ENCODE measurements at places on chromosomes 2 and 18.

- no peak for DNase-seq
Measured at GRCh38 chr2:134405611-134406081, 151.8 kb downstream of the MGAT5 start.

- no peak for DNase-seq
Measured at GRCh38 chr2:81304154-81304830, 999.7 kb upstream of the LRRTM1 start.

DNA sequence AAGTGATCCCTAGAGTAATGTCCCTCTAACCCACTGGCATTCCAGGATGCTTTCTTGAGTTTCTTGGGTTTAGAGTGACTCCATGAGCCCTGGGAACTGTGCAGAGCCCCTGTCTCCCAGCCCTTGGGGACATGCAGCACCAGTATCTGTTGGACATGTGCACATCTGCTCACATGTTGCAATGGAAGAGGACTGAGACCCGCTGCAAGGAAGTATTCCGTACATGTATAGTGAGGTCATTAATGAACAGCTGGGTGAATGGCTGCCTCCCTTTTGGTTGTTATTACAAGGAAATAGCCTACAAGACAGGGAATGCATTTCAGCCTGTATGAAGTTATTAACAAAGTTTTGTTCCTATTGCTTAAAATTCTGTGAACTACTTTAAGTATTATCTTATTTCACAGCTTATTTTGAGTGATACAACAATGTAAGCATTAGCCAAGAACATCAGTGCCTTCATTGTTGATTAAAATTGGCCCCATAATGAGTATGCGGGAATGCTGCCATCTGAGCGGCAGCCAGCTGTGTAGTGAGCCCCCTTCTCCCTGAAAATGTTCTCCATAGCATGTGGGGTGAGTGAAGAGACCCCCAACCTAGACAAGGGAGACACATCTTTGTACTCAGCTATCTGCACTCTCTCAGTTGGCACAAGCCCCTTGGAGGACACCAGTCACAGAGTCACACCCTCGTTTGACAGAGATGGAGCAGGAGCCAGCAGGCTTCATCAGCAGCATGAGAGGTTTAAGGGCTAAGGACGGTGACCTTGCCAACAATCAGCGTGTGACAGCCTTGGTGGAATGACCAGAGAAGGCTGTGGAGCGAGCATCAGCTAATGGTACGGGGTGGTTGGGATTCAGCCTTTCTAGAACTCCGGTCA, 87.4 kb downstream of the FAM210A start:
- DNase-seq, result no peak

- DNase-seq, result peak; percentile 59
Measured at GRCh38 chr2:200408428-200409316, 101.2 kb downstream of the KCTD18 start.

DNA sequence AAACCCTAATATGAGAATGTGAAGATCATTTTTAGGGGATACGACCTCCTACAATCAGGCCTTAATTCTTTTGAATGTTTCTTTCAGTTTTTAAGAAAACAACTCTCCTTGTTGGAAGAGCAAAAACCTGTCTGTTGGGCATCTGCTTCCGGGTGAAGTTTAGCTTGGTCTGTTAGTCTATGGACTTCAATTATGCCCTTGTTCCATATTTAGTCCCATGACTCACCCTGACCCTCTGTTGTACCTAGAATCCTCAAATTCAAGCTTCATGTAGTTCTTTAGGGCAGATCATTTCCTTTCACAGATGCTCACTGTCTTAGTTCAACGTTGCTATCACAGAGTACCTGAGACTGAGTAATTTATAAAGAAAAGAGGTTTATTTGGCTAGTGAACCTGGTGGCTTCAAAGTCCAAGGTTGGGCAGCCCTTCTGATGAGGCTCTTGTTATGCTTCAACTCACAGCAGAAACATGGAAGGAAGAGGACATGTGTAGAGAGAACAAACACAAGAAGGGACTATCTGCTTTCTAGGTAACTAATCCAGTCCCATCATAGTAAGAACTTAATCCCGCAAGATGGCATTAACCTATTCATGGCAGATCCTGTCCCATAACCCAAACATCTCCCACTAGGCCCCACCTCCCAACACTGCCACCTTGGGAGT, 82.5 kb upstream of the SERPINE2 start:
- no peak for DNase-seq

DNA sequence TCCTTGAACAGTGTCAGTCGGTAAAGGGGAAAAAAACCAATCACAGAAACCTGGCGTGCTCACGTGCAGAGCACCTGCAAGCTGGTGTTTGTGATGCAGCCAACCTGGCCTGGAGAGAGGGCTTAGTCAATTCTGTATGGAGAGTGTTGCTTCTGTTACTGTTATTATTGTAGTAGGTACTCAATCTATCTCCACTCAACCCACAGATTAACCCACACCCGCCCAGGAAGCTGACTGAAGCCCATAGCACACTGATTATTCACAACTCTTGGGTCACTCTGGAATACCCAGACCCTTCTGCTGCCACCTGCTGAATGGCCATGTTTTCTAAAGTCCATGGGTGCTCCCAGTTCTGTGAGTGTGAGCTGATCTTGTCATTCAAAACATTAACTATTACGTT, 53.9 kb downstream of the TNFRSF11A start:
- no peak for DNase-seq

DNA sequence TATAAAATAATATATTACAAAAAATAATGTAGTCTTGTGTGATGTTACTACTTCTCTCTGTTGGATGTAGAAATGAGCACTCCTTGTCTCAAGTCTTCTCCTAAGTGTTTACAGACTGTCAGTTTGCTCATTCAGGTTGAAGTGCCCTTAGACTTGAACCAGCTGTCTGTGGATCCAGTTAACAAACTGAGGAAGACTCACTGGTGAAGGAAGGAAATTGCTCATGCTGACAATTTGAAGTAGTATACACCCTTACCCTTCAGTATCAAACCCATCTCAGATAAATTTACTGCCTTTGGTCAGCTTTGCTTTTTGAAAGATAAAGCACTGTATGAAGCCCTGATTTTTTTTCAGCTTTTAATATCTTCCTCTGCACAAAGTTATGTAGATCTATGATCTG, 854.2 kb upstream of the ZEB2 start:
- DNase-seq, result no peak

DNA sequence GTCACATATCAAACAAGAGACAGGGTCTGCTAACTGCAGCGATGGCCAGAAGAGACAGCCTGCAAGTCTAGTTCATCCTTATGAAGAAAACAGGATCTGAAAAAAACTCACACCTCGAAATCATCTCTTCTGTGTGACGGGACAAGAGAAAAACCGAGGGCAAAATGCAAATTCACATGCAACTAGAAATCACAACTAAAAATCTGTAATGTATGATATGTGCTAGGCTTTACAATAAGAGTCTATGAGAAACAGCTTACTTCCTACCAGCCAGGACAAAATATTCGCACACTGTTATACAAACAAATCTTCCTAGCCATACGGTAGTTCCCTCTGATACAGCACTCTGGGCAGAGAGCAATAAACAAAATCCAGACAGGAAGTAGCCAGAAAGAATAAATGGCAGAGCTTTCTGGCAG, 48.8 kb downstream of the ANKRD44 start:
- no peak for DNase-seq

- peak; percentile 36 for DNase-seq
Measured at GRCh38 chr2:26018184-26019055, 15.5 kb upstream of the RAB10 start.

DNA sequence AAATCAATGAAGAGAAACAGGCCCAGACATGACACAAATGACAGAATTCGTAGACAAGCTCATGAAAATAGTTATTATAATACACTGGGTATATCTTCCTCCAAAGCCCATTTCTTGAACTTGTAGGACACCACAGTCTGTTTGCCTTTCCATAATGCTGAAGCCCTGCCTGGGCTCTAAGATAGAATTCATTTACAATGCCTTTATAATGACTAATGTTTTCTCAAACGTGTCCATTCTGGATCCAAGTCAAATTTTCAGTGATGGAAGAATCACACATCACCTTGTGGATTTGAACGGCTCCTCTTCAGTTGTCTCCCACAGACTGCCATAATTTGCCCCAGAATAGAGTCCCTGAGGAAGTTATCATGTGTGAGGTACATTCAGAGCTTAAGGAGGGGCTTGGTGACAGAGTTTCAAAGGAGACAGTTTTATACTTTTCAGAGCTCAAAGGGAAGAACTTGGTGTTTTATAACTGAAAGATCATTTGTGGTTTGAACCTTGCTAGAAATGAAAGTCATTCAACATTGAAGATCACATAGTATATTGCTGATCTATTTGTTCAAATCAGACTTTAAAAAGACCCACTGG, 38.2 kb downstream of the CASP8 start:
- no peak for DNase-seq

GRCh38 chr2:69693059-69693774, 48.7 kb upstream of the ANXA4 start:
- DNase-seq, result no peak

- DNase-seq, result no peak
Measured at GRCh38 chr18:65753520-65753919, 2.7 kb downstream of the CDH7 start.

- no peak for DNase-seq
Measured at GRCh38 chr2:64947885-64948284, 41.3 kb upstream of the SLC1A4 start.

- DNase-seq, result no peak
Measured at GRCh38 chr2:201114350-201114749, 1.6 kb upstream of the CFLAR start.

DNA sequence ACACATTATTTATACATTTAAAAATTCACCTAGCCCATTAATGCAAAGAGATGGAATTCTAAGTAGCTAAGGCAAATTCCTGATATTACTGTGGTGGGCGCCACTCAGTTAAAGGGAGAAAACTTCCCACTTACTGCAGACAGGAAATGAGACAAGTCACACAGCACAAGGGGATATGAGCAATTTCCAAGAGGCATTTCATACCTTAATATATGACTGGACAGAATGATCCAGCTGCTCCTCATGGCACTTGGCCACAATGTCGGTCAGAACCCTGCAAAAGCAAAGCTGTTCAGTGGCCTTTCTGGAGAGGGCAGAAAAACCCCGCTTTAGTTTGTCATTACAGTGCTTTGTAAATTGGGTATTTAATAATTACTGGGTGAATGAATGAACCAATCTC, 121.4 kb upstream of the CCDC195 start:
- peak; percentile 44 for DNase-seq

- DNase-seq, result no peak
Measured at GRCh38 chr2:222255090-222255489, 43.7 kb downstream of the PAX3 start.

- no peak for DNase-seq
Measured at GRCh38 chr2:144711630-144712549, 192.0 kb upstream of the ZEB2 start.

GRCh38 chr2:96256611-96257113, 9.1 kb downstream of the TMEM127 start:
- DNase-seq, result no peak

- DNase-seq, result no peak
Measured at GRCh38 chr18:79374408-79375171, 21.1 kb upstream of the NFATC1 start.

DNA sequence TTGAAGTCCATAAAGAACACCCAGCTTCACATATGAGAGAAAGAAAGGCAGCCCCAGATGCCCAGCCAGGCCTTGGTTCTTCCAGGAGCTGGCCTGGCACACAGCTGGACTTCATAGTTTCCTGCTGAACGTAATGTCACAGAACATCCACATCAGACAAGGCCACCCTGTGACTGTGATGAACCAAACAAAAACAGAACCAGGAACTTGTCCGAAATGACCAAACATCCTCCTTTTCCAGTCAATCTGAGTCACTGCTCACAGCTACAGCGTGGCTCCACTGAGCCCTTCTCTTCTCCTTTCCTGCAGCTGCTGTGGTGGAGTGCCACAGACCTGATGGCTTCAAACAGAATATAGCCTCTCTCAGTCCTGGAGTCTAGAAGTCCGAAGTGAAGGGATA, 45.4 kb upstream of the PAPOLG start:
- no peak for DNase-seq

GRCh38 chr2:127665267-127665893, 9.9 kb downstream of the LIMS2 start:
- DNase-seq, result no peak

DNA sequence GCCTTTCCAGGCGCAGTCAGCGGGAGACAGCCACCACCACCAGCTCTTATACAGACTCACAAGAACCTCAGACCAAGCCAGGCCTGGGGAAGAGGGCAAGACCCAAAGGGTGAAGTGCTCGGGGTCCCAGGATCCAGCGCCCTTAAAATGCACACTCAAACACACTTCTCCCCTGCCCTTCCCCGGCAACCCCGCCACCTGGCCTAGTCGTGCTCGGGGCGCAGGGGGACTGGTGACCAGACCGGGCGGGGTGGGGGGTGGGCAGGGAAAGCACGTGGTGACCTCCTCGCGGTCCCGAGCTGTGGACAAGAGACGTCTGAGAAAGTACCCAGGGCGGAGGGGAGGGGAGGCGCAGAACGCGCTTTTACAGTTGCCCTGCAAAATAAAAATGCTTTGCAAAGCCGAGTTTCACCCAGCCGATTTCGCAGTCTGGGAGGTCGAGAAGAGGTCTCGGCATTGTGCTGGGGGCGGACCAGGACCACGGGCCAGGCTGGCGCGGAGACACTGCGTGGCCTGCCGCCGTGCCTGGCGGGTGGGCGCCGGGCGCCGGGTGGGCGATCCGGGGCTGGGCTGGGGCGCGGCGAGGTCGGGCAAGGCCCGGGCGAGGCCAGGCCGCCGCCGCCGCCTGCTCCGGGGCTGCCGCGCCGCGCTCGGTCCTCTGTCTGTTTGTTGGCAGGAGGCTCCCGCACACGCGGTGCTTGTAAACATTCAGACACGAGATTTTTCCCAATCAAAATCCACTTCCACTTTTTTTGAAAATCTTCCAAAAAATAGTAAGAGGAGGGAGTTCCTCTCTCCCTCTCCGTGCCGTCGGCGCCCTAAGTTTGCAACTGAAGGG, 2.0 kb downstream of the BCL11A start:
- DNase-seq, result no peak

DNA sequence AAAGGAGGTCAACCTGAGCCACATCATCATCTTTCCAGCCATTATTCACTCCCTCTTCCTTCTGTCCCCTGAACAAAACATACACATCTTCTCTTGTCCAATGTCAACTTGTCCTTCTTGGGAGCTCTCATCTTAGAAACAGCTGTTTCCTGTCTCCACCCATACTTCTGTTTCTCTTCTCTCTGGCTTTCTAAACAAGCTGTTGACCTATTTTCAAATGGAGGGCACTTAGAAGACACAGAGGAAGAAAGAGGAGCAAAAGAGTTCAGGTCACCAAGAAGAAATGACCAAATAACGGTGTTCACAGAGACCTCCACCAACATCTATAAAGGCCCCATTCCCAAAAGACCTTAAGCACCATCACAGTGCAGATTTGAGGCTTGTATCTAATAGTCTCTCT, 355.9 kb upstream of the HNRNPA3 start:
- DNase-seq, result no peak

- DNase-seq, result no peak
Measured at GRCh38 chr2:37466533-37467222, 122.2 kb downstream of the QPCT start.

GRCh38 chr2:222608081-222608480, 47.8 kb downstream of the FARSB start:
- no peak for DNase-seq

All from BJ (cell line).